ENCODE measurements at places on chromosomes 6 and 20. TPM values are rescaled to one million over a fixed set of nuclear protein-coding genes. Genes with fewer than 3 reads are reported as not detected.

DNA sequence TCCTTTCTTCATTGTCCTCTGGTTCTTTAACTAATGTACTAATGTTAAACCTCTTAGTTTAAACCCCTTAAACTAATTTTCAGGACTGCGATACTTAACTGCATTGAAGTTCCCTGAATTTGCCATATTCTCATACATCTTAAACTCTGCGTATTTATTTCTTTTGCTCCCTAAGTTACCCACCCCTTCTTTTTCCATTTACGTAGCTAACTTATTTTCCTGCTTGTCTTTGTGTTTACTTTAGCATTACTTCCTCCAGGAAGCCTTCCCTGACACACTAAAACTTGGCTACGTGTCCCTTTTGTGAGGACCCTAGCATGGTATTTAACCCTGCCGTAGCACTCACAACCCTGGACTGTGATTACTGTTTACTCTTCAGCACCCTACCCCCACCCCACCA is 79.0 kb downstream of the UBR2 start:
- DNase-seq: no peak

DNA sequence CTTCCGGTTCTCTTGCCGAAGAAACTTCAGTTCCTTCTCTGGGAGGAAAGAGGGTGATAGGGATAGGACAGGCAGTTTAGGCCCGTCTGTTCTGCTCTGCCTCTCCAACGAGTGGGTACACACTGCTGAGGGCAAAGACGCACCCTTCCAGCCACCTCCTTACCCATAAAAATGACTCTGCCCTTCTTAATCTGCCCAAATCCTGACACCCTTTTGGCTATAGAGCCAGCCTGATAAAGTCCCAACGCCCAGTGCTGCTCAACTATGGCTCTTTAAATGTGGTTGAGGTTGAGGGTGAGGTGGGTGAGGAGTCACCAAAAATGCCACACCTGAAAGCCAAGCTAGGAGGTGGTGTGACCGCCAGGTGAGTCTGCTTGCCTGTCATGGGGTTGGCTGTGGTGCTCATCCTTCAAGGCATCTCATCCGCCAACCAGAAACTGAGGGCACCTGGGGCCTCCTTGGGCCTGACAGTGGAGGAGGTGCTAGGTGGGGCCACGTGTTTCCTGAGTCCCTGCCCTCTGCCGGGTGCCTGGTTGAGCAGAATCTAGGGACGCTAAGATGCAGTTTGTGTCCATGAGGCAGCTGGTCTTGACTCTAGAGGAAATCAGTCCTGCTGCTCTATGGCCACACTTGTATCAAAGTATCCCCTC is 16.3 kb downstream of the CCDC167 start:
- no peak for DNase-seq

The MCCD1 gene
- not detected for total RNA-seq

The SLC44A4 gene
- total RNA-seq: not detected

GRCh38 chr6:154951345-154952200 is 43.5 kb upstream of the TIAM2 start:
- DNase-seq: no peak

The TMEM200A gene
- 72.7 TPM for total RNA-seq

DNA sequence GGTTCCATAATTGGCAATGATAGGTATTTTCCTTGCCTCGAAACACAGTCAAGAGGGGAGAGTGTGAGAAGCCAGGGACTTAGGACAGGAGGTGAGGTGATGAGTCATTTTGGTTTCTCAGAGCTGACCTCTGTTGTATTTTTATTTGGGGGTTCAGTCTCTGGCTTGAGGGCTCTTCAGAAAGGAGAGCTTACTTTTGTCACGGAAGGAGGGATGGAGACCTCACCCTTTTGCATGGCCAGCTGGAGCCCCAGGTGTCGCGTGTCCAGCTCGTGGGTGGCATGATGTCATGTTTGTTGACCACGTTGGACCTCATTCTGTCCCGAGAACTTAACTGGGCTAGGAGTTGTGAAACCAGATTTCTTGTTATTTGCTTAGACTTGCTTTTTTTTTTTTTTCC is 293.9 kb downstream of the QKI start:
- DNase-seq: no peak

- DNase-seq: no peak
Observed at GRCh38 chr6:70134542-70134941, 168.3 kb downstream of the COL9A1 start.

- peak; percentile 80 for DNase-seq
Observed at GRCh38 chr6:52576392-52577021, 353 bp downstream of the TRAM2 start.

DNA sequence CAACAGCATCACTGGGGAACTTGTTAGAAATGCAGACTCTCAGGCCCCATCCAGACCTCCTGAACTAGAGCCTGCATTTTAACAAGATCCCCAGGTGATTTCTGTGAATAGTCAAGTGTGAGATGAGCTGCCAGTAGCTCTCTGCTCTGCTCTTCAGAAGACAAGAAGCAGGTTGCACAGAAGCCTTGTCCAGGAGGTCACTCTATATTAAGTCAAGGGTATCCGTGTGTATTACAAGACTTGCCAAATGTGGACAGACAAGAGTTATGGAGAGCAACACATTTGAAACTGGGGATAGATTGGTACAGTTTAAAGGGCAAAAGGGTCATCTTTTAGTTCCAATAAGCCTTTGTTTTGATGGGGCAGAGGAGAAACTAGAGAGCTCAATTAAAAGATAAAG is 23.2 kb upstream of the RIN2 start:
- DNase-seq: no peak

The C20orf141 gene
- total RNA-seq: not detected

GRCh38 chr6:113587078-113587699 is 270.0 kb upstream of the MARCKS start:
- DNase-seq: no peak

The PSORS1C2 gene
- total RNA-seq: not detected

The EXOC2 gene
- total RNA-seq: 20.1 TPM

- DNase-seq: no peak
Observed at GRCh38 chr6:88472851-88473525, 306.8 kb upstream of the CNR1 start.

- DNase-seq: no peak
Observed at GRCh38 chr6:40611434-40611833, 24.3 kb upstream of the LRFN2 start.

- no peak for DNase-seq
Observed at GRCh38 chr6:55175078-55176049, 1.0 kb downstream of the HCRTR2 start.

The HMGN4 gene
- 48.4 TPM for total RNA-seq

The PPP1R11 gene
- total RNA-seq: 47.1 TPM

The LST1 gene
- total RNA-seq: not detected

DNA sequence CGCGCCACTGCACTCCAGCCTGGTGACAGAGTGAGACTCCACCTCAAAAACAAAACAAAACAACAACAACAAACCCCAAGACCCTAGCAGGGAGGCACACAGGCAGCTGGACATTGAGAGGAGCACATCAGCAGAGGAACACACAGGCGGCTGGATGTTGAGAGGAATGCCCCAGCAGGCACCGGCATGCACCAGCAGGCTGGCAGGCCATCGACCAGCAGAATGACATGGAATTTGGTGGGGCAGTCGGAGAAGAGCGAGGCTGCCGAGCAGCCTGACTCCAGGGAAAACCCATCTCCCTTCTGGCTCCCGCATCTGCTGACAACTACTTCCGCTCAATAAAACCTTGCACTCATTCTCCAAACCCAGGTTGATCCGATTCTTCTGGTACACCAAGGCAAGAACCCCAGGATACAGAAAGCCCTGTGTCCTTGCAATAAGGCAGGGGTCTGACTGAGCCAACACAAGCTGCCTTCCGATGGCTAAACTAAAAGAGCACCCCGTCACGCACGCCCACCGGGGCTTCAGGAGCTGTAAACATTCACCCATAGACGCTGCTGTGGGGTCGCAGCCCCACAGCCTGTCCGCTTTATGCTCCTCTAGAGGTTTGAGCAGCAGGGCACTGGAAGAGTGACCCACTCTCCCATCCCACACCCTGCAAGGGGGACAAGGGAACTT is 60.2 kb downstream of the SLC22A23 start:
- DNase-seq: no peak

GRCh38 chr20:48568520-48568919 is 259.3 kb downstream of the PREX1 start:
- DNase-seq: no peak

GRCh38 chr6:129491436-129491835 is 218.5 kb downstream of the ARHGAP18 start:
- no peak for DNase-seq

DNA sequence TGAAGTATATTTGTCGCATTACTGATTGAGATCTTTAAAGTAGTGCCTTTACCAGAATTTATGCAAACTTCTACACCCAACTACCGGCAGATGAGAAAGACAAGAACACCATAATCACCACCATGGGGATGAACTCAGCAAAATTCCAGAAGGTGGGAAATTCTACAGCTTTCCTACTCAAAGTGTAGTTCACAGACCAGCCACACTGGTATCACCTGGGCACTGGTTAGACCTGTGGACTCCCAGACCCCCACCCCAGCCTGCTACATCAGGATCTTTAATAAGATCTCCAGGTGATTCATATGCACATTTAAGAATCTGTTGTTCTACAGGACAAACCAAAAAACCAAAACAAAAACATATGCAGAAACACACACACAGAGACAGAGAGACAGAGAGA is 67.9 kb downstream of the POPDC3 start:
- DNase-seq: no peak

DNA sequence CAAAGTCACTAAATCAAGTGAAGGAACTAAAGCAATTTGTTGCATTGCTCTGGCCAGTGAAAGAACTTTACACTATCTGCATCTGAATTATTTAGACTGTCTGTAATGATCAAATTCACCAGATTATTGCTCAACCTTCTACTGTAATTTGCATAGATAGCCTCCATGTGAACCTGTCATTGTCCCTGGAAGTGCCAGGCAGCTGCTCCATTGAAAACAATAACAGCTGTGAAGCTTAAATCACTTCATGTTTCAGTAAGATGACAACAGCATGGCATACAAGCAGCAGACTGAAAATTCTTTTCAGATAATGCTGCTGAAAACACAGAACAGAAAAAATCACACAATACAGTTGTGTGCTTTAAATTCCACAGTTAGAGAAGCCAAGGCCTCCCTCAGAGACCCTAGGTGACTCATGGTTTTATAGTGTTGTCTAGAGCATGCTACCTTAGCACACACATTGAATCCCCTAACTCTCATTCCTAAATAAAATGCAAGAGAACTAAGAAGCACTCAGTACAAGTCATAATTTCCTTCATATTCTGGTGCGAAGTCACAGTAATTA is 248.9 kb downstream of the TPBG start:
- no peak for DNase-seq

The POU5F1 gene
- total RNA-seq: 0.23 TPM

DNA sequence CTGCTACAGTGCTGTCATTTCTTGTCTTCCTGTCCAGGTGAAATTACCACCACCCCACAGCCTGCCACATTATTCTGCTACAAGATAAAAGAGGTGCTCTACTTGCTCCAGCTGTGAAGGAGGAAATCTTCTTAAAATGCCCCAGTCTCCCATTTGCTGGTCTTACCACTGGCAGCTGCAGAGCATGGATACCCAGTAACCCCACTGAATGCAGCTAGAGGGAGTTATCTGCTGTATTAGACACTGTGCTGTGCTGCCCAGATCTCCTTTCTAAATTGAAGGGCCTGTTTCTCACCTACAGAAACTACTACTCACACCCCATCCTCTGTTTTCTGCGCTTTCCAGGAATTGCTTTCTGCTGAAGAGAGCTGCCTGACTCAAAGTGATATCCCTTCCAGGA is 517.8 kb downstream of the PKHD1 start:
- no peak for DNase-seq

- DNase-seq: no peak
Observed at GRCh38 chr6:39040080-39040673, 8.4 kb upstream of the GLP1R start.

The DDX39B gene
- 363 TPM for total RNA-seq

DNA sequence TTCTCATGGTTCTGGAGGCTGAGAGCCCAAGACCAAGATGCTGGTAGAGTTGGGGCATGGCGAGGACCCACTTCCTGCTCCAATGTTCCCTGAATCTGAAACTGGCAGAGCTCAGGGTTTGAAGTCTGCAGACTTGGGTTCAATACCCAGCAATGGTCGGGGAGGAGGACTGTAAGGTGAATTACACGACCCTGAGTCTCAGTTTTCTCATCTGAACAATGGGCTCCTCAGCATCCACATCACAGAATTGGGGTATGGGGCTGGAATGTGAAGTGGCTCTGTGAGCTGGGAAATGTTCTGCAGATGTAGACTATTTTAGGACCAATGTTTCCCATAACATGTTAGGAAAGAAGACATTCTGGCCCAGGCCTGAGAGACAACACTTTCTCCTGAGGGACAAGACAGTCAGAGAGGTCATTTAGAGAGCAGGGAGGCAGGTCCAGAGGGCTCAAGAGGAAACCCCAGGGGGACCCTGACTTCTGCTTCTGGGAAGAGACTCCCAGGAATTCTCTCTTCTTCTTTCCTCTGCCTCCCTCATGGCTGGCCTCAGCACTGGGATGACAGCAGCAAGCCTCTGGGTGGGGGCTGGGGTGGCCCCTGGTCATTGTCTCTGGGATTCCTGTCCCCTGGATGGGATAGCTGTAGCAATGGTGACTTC is 141.3 kb upstream of the PMEPA1 start:
- DNase-seq: no peak

The C6orf132 gene
- total RNA-seq: 4.7 TPM

The NRN1 gene
- not detected for total RNA-seq

The SLC26A8 gene
- total RNA-seq: not detected

Data from HFFc6 (cell line).